ENCODE measurements at places on chromosomes 2 and 18.

DNA sequence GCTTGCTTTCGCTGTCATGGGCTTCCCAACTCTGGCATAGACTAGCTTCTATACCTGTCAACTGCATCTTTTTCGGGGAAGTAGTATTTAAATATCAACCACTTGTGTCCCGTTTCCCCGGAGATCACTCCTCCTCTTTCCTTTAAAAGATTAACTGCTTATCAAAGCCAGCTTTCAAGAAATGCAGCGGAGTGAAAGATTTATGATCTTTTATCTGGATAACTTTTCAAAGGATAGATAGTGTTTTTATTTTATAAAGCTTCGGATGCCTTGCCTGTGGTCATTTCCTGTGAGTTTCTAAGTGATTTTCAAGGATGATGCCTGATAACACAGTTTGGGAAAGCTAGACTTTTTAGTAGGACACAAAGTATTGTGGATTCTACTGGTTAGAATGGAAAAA, 2.9 kb upstream of the IGFBP5 start:
- no peak for DNase-seq

- no peak for DNase-seq
Observed at GRCh38 chr2:229943171-229943570, 20.9 kb downstream of the FBXO36 start.

- DNase-seq: no peak
Observed at GRCh38 chr2:6216234-6216633, 524.0 kb downstream of the SOX11 start.

GRCh38 chr2:43152186-43152585, 74.2 kb downstream of the ZFP36L2 start:
- no peak for DNase-seq

GRCh38 chr2:96775160-96775559, 14.5 kb downstream of the CNNM4 start:
- no peak for DNase-seq

DNA sequence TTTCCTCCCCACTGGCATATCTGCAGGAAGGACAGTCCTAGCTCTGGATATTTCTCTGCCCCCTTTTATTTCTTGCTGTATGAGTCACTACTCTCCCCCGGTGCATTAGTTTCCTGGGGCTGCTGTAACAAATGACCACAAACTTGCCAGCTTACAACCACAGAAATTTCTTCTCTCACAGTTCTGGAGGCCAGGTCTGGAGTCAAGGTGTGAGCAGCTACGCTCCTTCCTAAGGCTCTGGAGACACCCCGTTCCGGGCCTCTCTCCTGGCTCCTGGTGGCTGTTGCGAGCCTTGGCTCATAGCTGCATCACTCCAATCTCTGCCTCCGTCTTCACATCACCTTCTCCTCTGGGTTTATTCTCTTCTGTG, 34.1 kb downstream of the PTPRM start:
- DNase-seq: no peak

GRCh38 chr18:23173912-23174311, 38.6 kb downstream of the CABLES1 start:
- DNase-seq: no peak

- DNase-seq: no peak
Observed at GRCh38 chr2:225608136-225608535, 208.6 kb downstream of the NYAP2 start.

GRCh38 chr2:145638675-145639074, 1118.8 kb upstream of the ZEB2 start:
- no peak for DNase-seq

DNA sequence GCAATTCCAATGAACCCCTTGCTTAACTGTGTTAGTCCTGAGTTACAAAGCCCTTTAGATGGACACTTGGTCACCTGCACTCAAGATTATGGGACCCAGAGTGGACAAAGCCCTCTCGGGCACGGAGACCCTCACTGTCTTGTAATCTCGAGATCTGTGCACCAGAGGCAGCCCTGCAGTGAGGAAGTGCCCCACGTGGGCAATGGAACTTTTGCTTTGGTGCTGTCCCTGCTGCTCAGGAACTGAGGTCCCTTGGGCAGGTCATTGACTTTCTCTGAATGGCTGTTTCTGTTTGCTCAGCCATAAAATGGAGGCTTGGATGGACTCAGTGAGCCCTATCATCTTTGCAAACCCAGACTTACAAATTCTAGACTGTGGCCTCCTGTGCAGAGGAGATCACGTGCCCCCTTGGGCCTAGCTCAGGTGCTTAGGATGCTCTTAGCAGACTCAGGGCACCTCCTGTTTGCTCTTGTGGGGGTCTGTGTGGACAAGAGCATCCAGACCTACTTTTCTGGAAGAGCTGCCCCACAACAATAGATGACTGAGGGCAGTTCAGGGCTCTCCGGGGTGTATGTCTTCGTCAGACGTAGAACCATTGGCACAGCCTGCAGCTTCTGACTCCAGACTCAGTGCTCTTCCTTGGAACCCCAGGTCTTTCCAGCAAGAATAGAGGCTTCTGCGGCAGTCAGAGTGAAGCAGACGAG, 94.5 kb upstream of the HS6ST1 start:
- DNase-seq: no peak

- no peak for DNase-seq
Observed at GRCh38 chr18:58251416-58251815, 207.4 kb downstream of the NEDD4L start.

DNA sequence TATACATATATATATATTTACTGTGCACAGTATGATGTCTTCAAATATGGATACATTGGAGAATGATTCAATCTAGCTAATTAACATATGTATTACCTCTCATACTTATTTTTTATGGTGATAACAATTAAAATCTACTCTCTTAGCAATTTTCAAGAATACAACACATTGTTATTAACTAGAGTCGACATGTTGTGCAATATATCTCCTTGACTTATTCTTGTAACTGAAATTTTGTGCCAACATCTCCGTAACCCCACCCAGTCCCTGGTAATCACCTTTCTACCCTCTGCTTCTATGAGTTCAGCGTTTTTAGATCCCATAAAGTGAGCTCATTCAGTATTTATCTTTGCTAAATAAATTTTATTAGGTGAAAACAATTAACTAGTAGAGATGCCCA, 216.4 kb upstream of the TMEM200C start:
- DNase-seq: no peak

- DNase-seq: no peak
Observed at GRCh38 chr18:13545514-13545913, 180.8 kb downstream of the FAM210A start.

- DNase-seq: no peak
Observed at GRCh38 chr2:30964334-30965005, 157.2 kb upstream of the CAPN13 start.

DNA sequence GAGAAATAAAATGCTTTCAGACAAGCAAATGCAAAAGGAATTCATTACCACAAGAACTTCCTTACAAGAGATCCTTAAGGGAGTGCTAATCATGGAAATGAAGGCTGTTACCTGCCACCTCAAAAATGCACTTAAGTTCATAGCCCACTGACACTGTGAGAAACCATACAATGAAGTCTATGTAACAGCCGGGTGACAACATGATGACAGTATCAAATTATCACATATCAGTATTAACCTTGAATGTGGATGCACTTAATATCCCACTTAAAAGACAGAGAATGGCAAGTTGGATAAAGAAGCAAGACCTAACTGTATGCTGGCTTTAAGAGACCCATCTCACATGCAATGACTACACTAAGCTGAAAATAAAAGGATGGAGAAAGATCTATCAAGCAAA, 403.4 kb upstream of the MC4R start:
- no peak for DNase-seq

DNA sequence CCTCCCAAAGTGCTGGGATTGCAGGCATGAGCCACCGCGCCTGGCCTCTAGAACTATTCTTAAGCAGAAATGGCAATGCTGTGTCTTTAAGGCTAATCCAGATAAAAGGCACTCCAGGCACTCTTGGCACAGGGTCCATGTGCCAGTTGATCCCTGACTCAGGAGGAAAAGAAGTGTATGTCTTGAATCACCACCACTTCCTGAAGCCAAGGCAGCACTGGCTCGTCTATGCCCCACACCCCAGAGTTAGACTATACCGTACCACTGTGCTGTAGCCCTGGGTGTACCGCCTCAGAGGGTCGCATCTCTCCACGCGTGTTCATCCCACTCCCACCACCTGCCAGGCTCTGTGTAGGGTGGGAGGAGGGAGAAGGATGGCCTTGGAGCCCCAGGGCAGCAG, 9.0 kb downstream of the TNFRSF11A start:
- DNase-seq: peak; percentile 35

GRCh38 chr18:31371989-31372388, 4.6 kb upstream of the DSG4 start:
- no peak for DNase-seq

- DNase-seq: no peak
Observed at GRCh38 chr18:65990174-65990690, 239.4 kb downstream of the CDH7 start.

DNA sequence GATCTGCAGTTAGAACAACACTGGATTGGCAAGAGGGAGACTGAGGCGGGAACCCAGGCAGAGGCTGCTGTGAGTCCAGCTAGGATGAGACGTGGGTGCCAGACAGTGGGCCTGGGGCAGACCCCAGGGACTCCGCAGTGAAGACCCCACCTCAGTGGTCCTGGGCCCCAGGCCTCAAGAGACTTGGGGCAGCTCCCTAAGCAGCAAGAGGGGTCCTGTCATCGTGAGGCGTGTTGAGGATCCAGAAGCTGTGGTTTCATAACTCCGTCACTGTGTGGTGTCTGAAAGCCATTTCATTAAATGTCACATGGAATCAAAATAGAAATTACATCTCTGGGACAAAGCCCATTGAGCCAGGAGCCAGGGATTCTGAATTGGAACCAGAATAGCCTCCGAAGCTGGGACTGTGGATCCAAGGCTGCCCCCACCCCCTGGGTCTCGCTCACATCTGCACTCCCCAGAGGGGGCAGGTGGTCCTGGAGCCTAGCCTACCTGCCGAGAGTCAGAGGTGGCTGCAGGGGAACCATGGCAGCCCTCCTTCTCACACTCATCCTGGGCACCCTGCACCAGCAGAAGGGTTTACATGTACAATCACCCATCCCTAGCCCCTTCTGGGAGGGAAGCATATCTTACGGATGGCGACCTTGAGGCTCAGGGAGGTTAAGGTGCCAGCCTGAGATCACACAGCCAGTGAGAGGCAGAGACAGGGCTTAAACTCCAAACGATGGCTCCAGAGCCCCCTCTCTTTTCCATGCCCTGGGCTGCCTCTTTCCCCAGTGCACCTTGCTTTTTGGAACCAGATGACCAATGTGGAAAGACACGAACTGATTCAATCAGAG, 23.2 kb downstream of the RRM2 start:
- no peak for DNase-seq

DNA sequence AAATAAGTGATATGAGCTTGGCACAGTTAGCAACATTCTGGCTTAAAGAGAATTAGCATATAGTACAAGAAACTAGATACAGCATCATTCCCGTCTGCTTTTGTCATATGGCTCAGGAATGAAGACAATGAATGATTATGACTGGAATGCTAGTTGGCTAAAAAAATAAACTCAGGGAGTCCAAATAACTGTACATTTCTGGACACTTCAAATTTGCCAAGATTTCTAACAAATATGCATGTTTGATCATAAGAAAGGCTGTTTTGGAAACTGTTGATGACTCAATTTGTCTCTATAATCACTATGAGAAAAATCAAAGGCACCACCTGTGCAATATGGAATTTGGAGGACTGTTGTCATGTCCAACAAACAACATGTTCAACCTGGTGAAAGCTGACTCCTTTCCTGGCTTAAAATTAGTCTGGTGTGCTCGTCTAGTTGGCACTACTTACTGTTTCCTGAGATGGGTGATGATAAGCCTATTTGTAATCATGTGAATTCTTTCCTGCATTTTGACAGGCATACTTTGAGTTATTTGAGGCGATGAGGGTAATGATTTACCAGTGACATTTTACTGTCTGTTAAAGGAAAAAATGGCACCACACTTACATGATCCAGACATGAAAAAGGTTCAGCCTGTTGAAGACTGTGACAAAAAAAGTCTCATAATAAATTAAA, 133.9 kb upstream of the CDH20 start:
- DNase-seq: no peak

- no peak for DNase-seq
Observed at GRCh38 chr2:113282747-113283533, 4.2 kb upstream of the PAX8 start.

- DNase-seq: no peak
Observed at GRCh38 chr2:9543557-9543956, 12.1 kb downstream of the ADAM17 start.
